ENCODE measurements at places on chromosomes 12 and 14.

GRCh38 chr14:92392711-92393110 lies 69.7 kb downstream of the SLC24A4 start:
- DNase-seq: no peak

GRCh38 chr12:19299765-19300164 lies 139.5 kb upstream of the AEBP2 start:
- DNase-seq: no peak

- no peak for DNase-seq
Measured at GRCh38 chr12:117005417-117006046, 93.7 kb downstream of the TESC start.

- no peak for DNase-seq
Measured at GRCh38 chr12:43655586-43655985, 103.0 kb downstream of the PUS7L start.

GRCh38 chr12:96196781-96197180 lies 2.6 kb downstream of the ELK3 start:
- no peak for DNase-seq

- DNase-seq: no peak
Measured at GRCh38 chr14:66483322-66483721, 2.8 kb upstream of the CCDC196 start.
